Muscle of arm (tissue), 14 donors: ENCODE measurements at places on chromosomes 2 and 18. TPM values are rescaled to one million over a fixed set of nuclear protein-coding genes. Genes with fewer than 3 reads are reported as not detected.
A peak's percentile ranks its signal among the peaks of the same experiment; 100 is the strongest.

CYP26B1 gene
- polyA plus RNA-seq, result 11.4 TPM

GRCh38 chr2:10335046-10335840, 32.5 kb downstream of the HPCAL1 start:
- DNase-seq, result no peak

PTRHD1 gene
- 40.4 TPM for polyA plus RNA-seq

- DNase-seq, result no peak
These were observed 524 bp downstream of the ANKRD30B start for GRCh38 chr18:14748496-14748895.

DNA sequence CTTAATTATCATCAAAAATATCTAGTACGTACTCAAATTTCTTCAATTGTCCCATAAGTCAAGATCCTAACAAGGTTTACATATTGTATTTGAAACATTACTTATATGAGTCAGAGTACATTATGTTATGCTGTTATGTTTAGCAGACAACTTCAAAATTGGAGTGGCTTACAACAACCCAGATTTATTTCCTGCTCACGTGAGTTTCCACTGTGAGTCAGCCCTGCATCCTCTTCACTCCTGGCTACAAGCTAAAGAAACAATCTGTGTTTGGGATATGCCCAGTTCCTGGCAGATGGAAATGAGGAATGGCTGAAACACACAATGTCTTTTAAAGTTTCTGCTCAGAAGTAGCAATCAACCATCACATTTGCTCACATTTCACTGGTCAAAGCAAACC, 31.5 kb upstream of the TANC1 start:
- DNase-seq, result peak; percentile 33

DNA sequence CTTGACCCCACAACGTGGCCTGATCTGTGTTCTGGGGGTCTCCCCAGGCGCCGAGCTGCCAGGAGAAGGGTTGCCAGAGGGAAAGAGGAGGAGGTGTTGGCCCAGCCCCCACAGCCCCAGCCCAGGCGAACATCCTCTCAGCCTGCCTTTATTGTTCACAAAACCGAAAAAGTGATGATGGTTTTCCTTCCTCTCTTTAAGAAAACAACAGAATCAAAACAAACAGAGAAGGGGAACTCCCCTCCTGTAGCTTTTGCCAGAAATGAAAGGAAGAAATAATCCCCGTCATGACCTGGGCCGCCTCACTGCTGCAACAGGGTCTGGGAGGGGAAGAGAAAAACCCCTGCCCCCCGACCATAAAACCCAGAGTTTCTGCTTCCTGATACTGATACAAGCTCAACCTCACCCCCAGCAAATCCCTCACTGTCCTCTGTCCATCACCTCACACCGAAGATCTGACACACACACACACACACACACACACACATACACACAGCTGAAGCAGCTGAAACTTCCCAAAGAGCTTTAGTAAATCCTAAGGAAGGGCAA, 52.0 kb downstream of the ZFP36L2 start:
- DNase-seq, result no peak

- peak; percentile 16 for DNase-seq
These were observed 125.6 kb downstream of the NCOA1 start for GRCh38 chr2:24616616-24617015.

DNA sequence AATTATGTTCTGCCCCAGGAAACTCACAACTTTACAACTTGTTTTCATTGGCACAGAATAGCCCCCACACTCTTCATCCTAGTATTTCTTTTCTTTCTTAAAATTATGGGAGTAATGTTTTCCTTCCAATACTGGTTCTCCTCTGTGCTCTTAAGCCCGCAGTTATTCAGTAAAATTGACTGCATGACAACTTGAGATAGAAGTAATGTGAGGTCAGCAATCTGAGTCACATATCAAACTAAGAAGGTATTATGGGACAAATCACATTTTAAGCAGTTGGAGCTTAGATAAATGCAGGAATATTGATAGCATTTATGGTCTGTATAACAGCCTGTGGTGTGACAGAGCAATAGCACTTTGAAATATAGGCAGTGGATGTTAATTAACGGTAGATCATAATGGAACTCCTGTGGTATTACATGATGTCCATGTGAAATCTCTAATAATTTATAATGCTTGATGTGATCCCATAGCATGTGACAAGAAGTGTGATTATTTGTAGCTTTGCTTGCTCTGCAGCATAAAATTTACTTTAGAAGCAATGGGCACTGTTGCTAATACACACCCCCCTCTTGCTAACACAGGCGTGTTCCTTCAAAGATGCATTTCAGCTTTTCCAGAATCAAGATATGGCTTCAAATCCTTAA, 351.4 kb upstream of the CDH20 start:
- DNase-seq, result no peak

- no peak for DNase-seq
These were observed 165.2 kb upstream of the DTNA start for GRCh38 chr18:34544930-34545329.

DNA sequence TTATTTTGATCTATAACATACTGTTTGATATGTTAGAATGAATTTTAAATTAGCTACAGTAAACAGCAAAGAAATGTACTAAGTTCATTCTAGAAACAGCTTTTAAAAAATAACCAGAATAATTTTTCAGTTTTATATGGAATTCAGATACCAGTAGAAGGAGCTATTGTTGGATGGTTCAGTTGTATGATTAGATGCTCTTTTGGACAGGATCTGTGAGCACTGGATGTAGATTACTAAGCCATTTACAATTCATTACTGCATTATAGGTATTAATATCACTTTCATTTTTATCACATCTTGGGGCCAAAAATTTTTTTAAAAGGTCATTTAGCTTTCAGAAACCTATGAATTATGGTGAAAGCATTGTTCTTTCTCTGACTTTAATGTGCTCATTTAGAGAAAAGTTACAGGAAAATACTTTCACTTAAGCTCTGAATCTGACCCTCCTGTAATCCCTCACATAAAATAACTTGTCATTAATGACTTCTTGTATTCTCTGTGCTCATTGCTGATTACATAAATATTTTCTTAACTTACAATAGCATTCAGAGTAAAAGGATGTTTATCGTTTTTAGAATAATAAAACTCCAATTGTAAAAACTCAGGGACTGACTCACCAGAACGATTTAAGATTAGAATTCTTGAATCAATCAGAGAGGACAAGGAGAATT, 750.2 kb downstream of the SLC4A3 start:
- DNase-seq, result peak; percentile 10

GALNT14 gene
- polyA plus RNA-seq, result not detected

PLEKHM3 gene
- 6.5 TPM for polyA plus RNA-seq

DNA sequence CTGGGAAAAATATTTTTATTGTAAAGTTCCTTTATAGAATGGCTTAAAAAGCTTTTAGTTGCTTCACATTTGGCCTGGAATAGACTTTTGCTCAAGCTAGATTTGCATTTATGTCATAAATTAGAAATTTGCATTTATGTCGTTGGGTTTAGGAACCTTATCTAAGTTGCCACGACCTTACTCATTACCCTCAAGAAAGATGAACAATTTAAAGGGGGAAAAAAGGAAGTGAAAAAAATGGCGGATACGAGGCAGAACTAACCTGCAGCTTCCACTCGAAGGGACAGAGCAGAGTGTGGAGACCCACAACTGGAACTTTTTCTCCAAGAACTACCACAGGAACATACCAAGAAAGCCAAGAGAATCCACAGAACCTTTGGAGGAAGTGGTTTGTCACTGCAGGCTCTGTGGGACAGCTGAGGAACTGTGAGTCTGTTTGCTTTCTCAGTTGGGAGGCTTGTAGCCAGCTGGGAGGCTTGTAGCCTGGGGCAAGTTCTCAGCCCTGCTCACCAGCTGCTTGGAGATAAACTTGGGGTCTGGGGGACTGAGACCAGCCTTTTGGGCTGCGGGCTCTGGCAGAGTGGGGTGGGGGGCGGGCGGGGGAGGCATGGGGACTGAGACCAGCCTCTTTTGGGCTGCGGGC, 349.9 kb upstream of the MEIS1 start:
- DNase-seq, result no peak

DNA sequence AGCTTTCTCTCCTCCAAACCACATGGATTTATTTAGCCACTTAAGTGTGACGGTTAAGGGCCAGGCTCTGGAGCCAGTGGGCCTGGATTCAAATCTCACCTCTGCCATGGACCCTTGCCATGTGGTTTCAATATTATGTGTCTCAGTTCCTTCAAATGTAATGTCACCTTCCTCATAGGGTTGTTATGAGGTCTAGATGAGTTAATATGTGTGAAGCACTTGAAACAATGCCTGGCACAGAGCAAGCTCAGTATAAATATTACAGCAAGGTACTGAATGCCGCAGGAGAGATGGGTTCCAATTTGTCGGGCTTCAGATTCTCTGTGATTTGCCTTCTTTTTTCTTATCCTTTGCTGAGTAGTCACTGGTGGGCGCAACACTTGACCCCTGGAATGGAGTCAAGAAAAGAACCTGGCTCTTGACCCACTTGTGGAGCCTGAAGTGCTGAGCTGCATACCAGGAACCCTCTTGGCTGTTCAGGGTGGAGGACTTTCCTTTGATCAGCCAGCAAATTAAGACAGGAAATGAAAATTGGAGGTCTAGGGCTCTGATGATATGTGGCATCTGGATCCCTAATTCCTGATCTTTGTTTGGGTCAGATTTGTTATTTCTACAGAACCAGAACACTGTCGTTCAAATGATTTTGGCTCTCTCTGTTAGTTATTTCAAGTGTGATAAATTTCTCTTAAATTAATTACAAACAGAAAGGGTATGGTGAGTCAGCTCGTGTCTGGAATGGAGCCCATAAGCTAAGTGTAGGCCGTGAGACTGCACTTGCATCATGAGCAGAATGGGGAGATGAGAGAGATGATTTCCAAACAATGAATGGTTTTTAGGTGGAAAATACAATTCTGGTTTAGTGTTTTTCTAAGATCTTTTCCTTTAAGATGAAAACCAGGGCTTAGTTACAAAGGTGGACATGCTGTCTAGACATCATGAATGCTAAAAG, 293.0 kb downstream of the KCNS3 start:
- DNase-seq, result no peak

GRP gene
- polyA plus RNA-seq, result not detected

GRCh38 chr2:98394595-98395153, 48.4 kb downstream of the CNGA3 start:
- no peak for DNase-seq

GRCh38 chr2:134603966-134604365, 114.8 kb downstream of the TMEM163 start:
- no peak for DNase-seq

DNA sequence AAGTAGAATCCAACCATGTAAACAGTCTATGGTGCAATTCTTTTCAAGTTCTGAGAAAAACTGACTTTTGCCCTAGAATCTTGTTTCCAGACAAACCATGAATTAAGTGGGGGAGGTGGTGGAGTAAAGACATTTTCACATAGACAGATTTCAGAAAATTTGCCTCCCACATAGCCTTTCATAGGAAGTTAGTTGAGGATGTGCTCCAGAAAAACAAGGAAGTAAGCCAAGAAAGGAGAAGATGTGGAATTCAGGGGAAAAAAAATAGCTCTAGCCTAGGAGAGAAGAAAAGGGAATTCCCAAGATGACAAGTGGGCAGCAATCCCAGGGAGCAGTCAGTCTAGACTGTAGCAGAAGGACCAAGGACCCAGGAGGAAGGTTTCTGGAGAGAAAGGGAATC, 17.4 kb downstream of the RUFY4 start:
- DNase-seq, result no peak

- no peak for DNase-seq
These were observed 88.5 kb downstream of the PRKCE start for GRCh38 chr2:45739796-45740485.

DNA sequence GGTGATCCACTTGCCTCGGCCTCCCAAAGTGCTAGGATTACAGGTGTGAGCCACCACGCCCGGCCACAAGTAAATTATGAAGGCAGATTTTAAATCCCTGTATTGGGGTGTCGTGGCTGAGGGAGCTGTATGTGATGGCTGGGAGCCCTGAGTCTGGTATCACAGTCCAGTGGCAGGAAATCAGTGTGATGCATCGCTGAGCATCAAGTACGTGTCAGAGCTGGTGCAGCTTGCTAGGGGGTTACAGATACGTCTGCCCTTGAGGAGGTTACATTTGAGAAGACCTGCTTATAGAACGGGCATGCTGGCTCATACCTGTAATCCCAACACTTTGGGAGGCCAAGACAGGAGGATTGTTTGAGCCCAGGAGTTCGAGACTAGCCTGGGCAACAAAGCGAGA, 4.3 kb downstream of the ENOSF1 start:
- DNase-seq, result no peak

C2orf78 gene
- not detected for polyA plus RNA-seq

SCG2 gene
- 0.07 TPM for polyA plus RNA-seq

DYSF gene
- polyA plus RNA-seq, result 91.6 TPM
